Motor neuron (in vitro differentiated cells): ENCODE measurements at places on chromosomes 2 and 18. TPM values are rescaled to one million over a fixed set of nuclear protein-coding genes. Genes with fewer than 3 reads are reported as not detected.

Gene C2orf92
- 16.2 and 23.2 TPM in 2 replicates for total RNA-seq

Gene MYO7B
- 0.25 TPM in 1 of 2 replicates, not detected in the other for total RNA-seq

Gene DSG1
- 0.33 and 0.44 TPM in 2 replicates for total RNA-seq

Gene GLI2
- 11.1 and 13.1 TPM in 2 replicates for total RNA-seq

Gene ST8SIA5
- total RNA-seq: 1.8 and 2.0 TPM in 2 replicates

Gene GALNT5
- total RNA-seq: 11.0 and 12.0 TPM in 2 replicates

Gene CD8B
- not detected in 2 replicates for total RNA-seq

Gene CHRND
- 0.21 and 0.23 TPM in 2 replicates for total RNA-seq

Gene OTX1
- 0.23 and 0.42 TPM in 2 replicates for total RNA-seq

Gene SP9
- 0.64 and 1.1 TPM in 2 replicates for total RNA-seq

Gene SERPINB7
- not detected in 2 replicates for total RNA-seq

Gene DRC1
- total RNA-seq: 2.1 and 2.3 TPM in 2 replicates

Gene METAP1D
- total RNA-seq: 3.7 and 4.1 TPM in 2 replicates

Gene AQP12A
- not detected in 2 replicates for total RNA-seq

Gene FBXO11
- 51.6 and 56.9 TPM in 2 replicates for total RNA-seq

Gene MERTK
- 2.9 and 4.3 TPM in 2 replicates for total RNA-seq

Gene WDFY1
- 29.8 and 31.7 TPM in 2 replicates for total RNA-seq

Gene RAB1A
- 96.9 and 106 TPM in 2 replicates for total RNA-seq

Gene CYRIA
- 0.15 and 0.99 TPM in 2 replicates for total RNA-seq

Gene TNS1
- 41.7 and 42.1 TPM in 2 replicates for total RNA-seq

Gene FIGN
- 10.6 and 12.1 TPM in 2 replicates for total RNA-seq

Gene ALKAL2
- 0.78 and 1.2 TPM in 2 replicates for total RNA-seq

Gene NEB
- 3.1 and 3.4 TPM in 2 replicates for total RNA-seq

Gene RGPD3
- total RNA-seq: 0.43 and 0.63 TPM in 2 replicates

Gene FAM110C
- 2.1 and 2.4 TPM in 2 replicates for total RNA-seq

Gene GRHL1
- 3.4 and 3.6 TPM in 2 replicates for total RNA-seq

Gene GPAT2
- 0.14 and 0.60 TPM in 2 replicates for total RNA-seq

Gene TLX2
- 0.45 and 0.77 TPM in 2 replicates for total RNA-seq

Gene CDH7
- total RNA-seq: 6.8 and 6.9 TPM in 2 replicates

Gene EPHA4
- total RNA-seq: 15.9 and 18.1 TPM in 2 replicates

Gene AMMECR1L
- 14.8 and 17.3 TPM in 2 replicates for total RNA-seq

Gene DUSP2
- total RNA-seq: 0.53 and 1.1 TPM in 2 replicates

Gene NT5C1B
- 0.67 TPM in 1 of 2 replicates, not detected in the other for total RNA-seq

Gene STARD6
- total RNA-seq: 0.64 TPM in 1 of 2 replicates, not detected in the other

Gene FKBP7
- 48.3 and 53.8 TPM in 2 replicates for total RNA-seq

Gene LRP1B
- 21.6 and 37.5 TPM in 2 replicates for total RNA-seq

Gene BOLA3
- 41.1 and 57.1 TPM in 2 replicates for total RNA-seq

Gene STPG4
- total RNA-seq: 0.50 and 0.89 TPM in 2 replicates

Gene SIX3
- 0.30 TPM in 1 of 2 replicates, not detected in the other for total RNA-seq

Gene ATG4B
- total RNA-seq: 48.9 and 51.2 TPM in 2 replicates

Gene UGT1A4
- 0.21 and 0.45 TPM in 2 replicates for total RNA-seq

Gene MC4R
- not detected in 2 replicates for total RNA-seq

Gene MREG
- 1.7 and 2.3 TPM in 2 replicates for total RNA-seq

Gene SKOR2
- total RNA-seq: 0.11 and 0.44 TPM in 2 replicates

Gene IL1B
- 0.26 TPM in 1 of 2 replicates, not detected in the other for total RNA-seq

Gene WNT6
- total RNA-seq: 0.93 and 1.9 TPM in 2 replicates
